Activated CD8-positive, alpha-beta memory T cell treated with anti-CD3 and anti-CD28 coated beads for 24 hours (primary cell): ENCODE measurements at places on chromosomes 1 and 21.

- DNase-seq: no peak
Observed at GRCh38 chr21:40639616-40640194, 207.3 kb downstream of the DSCAM start.

DNA sequence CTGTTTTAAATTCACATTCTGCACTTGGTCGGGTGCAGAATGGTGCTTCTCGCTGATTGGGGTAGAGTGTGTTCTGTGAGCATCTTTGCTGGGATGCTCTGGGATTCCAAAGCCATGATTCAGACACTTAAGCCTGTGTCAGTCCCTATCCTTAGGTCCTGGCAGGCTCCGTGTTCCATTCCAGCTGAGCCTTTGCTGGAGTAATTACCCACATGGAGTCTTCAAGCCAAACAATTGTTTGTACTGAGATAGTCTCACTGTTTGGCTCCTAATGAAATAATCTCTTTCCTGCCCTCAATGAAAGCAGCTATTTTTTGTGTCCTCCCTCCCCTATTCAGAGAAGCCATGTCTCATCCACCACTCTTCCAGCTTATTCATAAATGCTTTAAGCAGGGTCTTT is 18.7 kb downstream of the SMAP2 start:
- no peak for DNase-seq

GRCh38 chr1:220786337-220787068 is at the start of gene MTARC1:
Gene MTARC1 (plus strand): TSS chr1:220786913. CDS start chr1:220786945, 32 bp downstream.
- DNase-seq: no peak

- no peak for DNase-seq
Observed at GRCh38 chr1:67755160-67755559, 70.2 kb downstream of the GADD45A start.

- DNase-seq: no peak
Observed at GRCh38 chr1:22238356-22239224, 95.7 kb upstream of the WNT4 start.
